ENCODE measurements at places on chromosomes 7 and 10.
A peak's percentile ranks its signal among the peaks of the same experiment; 100 is the strongest.

GRCh38 chr10:70479626-70480238 lies 1.2 kb downstream of the PALD1 start:
- no peak for DNase-seq

GRCh38 chr7:27966219-27966780 lies 214.3 kb downstream of the JAZF1 start:
- no peak for DNase-seq

DNA sequence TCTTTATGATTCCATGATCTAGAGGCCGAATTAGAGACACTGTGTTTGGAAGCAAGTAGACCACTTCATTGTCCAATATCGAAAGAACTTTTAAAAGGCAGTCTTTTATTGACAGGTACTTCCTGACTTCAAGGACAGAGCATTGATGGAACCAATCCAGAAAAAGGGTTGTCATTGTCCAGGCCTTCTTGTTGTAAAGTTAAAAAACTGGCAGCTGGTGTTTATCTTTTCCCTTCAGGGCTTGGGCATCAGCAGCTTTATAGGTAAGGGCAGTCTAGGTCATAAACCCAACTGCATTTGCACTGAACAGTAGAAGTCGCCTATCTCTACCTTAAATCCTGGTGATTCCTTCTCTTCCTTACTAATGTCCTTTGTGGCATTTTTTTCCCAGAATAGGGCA lies 95.6 kb downstream of the ST7 start:
- DNase-seq, result no peak

- no peak for DNase-seq
Measured at GRCh38 chr10:29256586-29256985, 32.3 kb upstream of the LYZL1 start.

GRCh38 chr10:86657396-86658011 lies 3.2 kb downstream of the OPN4 start:
- DNase-seq, result no peak

DNA sequence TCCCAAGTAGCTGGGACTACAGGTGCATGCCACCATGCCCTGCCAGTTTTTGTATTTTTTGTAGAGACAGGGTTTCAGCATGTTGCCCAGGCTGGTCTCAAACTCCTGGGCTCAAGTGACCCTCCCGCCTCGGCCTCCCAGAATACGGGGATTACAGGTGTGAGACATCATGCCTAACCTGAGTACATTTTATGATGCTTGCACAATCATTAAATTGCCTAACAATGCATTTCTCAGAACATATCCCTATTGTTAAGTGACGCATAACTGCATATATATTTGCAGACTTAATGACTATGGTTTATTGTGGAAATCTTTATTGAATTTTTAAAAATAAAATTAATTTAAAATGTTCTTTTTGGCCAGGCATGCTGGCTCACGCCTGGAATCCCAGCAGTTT lies 30.7 kb downstream of the INA start:
- DNase-seq, result no peak

DNA sequence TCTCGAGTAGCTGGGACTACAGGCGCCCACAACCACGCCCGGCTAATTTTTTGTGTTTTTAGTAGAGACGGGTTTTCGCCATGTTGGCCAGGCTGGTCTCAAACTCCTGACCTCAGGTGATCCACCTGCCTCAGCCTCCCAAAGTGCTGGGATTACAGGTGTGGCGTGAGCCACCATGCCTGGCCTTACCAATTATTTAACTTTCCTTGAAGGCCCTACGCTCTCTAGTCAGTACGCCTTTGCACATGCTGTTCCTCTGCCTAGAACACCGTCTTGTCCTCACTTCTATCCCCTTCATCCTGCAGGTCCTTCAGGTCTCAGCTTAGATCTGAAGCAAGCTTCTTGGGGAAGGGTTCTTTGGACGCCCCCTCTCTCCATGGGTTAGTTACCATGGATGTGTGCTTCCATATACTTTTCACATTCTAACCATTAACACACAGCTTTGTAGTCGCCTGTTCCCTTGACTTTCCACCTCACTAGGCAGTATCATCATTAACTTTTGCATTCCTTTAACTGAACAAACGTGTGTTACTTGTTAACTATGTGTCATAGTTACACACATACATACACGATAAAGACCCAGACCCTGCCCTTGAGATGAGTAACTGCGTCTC lies 592 bp upstream of the ATP6V1F start:
- no peak for DNase-seq

GRCh38 chr10:103660364-103661197 lies 167.1 kb downstream of the NEURL1 start:
- DNase-seq, result no peak

DNA sequence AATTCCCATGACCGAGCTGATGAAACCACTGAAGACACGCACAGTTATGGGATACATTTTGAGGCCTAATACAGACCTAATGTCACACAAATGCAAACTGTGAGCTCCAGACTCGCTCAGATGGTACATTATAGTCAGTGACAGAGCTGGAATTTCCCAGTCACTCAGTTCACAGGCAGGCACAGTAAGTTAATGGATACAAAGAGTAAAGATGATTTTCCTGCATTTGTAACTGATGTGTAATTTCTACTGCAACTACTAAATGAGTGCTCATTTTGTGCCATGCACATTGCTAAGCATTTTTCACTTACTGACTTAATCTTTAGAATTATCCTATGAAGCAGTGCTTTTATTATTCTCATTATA lies 56.5 kb downstream of the ENO4 start:
- DNase-seq, result no peak

DNA sequence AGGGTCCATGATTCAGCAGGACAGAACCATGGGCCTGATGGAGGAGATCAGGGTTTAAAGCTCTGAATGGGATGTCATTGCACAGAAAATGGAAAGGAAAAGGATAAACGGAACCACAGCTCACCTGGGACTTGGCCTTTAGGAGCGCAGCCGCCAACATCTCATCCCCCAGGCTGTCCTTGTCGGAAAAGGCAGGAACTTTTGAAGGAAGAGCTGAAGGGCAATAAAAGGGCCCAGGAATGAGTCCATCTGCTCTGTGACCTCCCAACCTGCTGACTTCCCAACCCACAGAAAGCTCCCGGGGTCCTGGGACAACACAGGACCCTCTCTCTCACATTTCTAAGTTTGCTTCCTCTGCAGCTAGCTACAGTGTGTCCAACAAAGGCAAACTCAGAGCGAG lies 6.1 kb downstream of the ZNF3 start:
- DNase-seq, result no peak

GRCh38 chr10:132409667-132410028 lies 12.6 kb downstream of the PWWP2B start:
- DNase-seq, result no peak

GRCh38 chr7:15292138-15292537 lies 269.7 kb downstream of the AGMO start:
- DNase-seq, result no peak

DNA sequence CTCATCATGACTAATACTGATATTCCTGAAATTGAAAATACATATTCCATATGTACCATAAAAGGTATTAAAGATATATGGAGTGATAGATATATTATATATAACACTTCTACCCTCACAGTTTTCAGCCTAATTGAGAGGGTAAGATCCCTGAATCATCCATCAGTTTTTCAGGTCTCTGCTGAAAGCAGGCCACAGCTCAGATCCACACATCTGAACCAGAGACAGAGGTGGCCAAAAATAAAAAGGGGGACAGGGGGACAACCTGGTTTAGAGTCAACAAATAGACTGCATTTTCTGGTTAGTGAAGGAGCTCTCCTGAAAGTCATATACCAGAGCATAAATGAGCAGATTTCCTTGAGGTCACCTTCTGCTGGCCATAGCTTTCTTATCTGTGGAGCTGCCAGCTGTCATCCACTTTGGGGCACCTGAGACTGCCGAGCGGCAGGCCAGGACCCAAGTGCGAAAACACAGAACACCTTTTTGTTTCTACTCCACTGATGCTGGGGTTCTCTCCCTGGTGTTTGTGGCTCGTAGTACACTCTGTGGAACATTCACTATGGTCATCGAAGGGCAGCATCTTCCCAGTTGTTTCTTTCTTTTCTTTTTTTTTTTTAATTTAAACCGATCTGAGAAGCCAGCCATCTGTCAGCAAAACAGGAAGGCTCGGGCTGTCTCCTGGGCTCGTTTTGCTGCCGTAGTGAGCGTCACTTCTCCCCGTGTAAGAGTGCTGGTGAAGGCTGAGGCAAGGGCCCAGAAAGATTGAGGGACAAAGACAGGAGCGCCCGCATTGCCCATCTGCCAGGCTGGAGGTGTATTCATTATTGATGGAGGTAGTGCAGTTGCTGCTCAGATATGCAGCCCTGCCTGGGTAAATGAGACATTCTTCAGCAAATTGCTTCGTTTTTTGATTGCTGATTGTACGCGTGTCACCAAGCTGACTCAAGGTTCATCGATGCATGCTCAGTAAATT lies 13.5 kb downstream of the IKZF1 start:
- no peak for DNase-seq

- no peak for DNase-seq
Measured at GRCh38 chr10:6840201-6840691, 260.2 kb upstream of the PRKCQ start.

GRCh38 chr7:2567679-2568278 lies 9.0 kb downstream of the IQCE start:
- peak; percentile 32 for DNase-seq

DNA sequence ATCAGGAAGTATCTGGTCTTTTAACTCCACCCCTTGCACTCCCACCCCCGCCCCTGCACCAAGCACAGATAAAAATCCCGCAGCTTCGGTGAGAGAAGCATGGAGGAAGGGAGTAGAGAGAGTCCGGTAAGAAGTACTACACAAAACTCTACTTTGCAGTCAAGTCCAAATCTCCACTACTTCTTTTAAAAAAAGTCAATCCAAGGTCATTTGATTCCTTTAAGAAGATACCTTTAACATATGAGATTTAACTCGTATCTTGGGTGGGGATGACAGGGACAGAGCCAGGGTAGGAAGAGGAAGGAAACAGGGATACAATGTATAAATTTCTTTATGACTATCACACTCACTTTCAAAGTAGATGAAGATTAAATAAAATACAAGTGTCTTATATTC lies 132.1 kb downstream of the NRBF2 start:
- peak; percentile 3 for DNase-seq

DNA sequence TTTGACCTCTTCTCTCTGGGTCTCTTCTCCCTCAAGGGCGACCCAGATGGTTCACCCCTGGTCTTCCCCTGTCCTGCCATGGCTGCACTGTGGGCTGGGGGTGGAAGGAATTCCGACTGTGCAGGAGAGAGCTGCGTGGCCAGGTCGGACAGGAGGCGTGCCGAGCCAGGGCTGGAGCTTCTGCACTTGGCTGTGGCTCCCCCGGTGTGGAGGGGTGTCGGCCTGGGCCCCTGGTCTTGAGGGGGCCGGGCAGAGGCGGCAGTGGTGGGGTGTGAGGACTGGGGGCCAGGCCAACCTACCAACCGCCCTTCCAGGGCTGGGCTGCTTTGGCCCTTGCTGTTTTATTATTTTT lies 74.9 kb upstream of the SHH start:
- DNase-seq, result no peak

GRCh38 chr7:131042269-131043160 lies 285.2 kb upstream of the MKLN1 start:
- no peak for DNase-seq

DNA sequence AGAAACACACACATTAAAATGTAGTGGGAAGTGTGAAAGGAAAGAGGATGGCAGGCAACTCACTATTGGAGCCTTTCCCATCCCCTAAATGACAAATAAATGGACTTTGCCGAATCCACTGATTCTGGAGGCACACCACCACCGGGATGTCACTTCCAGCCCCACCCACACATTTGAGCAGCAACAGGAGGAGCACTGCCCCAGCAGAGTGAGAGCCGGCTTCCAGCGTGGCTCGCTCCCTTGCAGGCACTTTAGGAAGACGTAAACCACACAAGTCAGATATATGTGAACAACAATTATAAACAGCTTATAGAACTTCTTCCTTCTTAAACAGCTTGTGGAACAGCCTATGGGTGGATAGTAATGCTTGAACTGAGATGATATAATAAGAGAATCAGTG lies 191.0 kb downstream of the DGKI start:
- DNase-seq, result no peak

GRCh38 chr10:28254290-28254985 lies 48.4 kb downstream of the MPP7 start:
- DNase-seq, result no peak

GRCh38 chr7:81499262-81500116 lies 270.4 kb downstream of the HGF start:
- DNase-seq, result no peak

GRCh38 chr10:68826764-68827591 lies at the start of gene STOX1:
Gene STOX1, plus strand, starts transcription at chr10:68827531. Its CDS starts 93 bp downstream, at chr10:68827624.
- DNase-seq, result peak; percentile 66

DNA sequence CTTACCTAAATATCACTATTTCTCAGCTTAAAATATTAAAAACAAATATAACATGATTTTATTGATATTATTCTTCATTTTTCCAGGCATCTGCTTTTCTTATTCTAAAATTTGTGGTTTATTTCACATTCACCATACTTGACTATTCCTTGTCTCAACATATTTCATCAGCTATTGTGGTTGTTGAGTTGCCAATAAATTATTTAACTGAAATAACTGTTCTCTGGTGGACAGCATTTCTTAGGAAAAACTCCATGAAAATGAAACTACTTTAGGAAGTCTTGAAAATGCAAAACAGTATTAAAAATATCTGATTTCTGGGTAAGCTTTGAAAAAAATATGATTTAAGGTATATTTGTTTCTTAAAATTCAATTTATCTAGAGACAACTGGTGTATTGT lies 122.9 kb upstream of the SEMA3A start:
- DNase-seq, result no peak

DNA sequence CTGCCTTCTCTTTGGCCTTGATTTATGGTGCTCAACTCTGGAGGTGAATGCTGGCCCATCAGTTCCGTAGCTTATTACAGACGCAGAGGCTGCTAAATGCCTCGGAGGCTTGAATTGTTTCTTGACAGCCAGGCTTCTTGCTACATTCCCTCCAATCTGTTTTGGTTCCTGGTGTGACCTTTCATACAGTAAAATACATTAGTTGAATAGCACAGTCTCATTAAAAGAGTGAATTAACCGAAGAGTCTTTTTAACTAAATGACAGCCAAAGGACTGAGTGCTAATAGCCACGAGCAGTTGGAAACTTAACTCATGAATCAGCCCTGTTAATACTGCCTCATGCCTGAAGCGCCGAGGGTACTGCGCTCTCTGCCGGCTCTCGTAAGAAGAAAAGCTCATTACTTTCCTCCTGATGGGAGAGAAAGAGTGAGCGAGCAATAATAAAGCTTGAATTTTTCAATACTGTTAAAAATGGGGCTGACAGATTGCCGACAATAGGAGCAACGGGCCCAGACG lies 236.4 kb upstream of the GPR26 start:
- DNase-seq, result no peak
